Activated CD8-positive, alpha-beta T cell treated with anti-CD3 and anti-CD28 coated beads for 36 hours (primary cell): ENCODE measurements at places on chromosomes 5 and 9. TPM values are rescaled to one million over a fixed set of nuclear protein-coding genes. Genes with fewer than 3 reads are reported as not detected.
A peak's percentile ranks its signal among the peaks of the same experiment; 100 is the strongest.

DNA sequence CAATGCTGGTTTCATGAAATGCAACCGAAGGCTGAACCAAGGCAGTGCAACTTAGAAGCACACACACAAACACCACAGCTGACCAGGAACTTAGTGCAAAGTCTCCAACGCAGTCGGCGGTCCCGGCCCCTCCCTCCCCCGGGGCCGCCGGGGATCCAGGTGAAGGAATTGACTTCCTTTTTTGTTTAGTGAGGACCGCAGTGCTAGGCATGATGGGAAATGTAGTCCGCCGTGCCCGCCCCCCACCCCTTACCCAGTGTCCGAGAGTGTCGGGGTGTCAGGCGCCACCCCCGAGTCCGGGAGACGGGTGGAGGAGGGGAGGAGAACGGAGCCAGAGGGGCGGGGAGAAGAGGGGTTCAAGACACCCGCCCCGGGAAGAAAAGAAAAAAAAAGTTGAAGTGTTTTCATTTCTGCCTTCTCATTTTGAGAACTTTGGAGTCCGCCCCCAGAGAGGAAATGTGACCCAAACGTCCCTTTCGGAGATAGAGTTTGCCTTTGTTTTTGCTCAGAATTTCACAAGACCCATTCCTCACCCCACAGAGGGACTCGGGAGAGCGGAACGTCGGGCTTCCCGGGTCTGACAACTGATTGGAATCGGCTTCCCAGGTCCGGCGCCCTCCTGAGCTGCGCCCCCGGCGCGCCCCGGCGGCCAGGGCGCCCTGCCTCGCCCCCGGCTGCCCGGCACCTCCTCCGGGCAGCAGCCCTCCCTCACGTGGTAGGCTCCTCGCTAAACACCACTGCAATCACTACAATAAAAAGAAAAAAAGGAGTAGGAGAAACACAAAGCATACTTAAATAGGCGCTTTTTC is 2.0 kb downstream of the IER5L start:
- peak; percentile 89 for DNase-seq

Gene GRXCR2
- total RNA-seq: not detected

- no peak for DNase-seq
These were observed 28.1 kb downstream of the GPX3 start for GRCh38 chr5:151048526-151048925.

Gene DDX4
- total RNA-seq: not detected

- peak; percentile 72 for DNase-seq
These were observed 17.8 kb downstream of the NANS start for GRCh38 chr9:98074115-98074990.

Gene PCDHGC3
- total RNA-seq: not detected

DNA sequence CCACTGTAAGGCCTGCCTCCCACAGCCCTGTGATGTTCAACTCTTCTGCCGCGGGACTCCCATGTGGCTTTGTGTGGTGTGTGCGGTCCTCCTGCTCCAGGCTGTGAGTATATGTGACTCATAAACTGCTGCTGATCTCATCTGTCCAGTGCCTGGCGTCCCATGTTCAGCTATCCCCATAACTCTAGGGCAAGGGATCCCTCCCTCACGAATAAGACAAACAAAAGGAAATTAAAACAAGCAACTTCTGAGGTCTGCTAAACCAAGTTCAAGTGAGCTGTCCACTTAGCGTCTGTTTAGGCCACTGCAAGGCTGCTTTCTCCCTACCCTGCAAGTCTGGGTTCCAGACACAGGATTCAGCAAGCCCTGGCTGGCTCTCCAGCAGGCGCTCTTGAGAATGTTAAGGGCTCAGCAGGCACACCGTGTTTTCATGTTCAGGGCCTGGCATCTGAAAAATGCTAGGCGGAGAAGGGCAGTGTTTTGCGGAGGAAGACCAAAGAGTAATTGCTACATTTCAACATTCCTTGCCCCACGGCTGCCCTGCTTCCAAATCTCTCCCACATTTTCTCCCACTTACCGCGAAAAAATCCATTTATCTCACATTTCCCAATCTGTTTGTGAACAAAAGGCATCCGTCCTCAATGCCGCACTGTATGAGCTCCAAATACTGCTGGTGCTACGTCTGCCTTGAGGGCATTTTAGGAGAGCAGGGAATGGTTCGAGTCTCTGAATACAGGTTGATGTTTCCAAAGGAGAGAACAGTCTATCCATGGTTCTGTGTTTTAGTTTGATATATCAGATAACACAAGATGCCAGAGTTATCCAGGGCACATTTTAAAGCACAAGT is 280.2 kb downstream of the SEMA5A start:
- no peak for DNase-seq

Gene FSTL4
- not detected for total RNA-seq

DNA sequence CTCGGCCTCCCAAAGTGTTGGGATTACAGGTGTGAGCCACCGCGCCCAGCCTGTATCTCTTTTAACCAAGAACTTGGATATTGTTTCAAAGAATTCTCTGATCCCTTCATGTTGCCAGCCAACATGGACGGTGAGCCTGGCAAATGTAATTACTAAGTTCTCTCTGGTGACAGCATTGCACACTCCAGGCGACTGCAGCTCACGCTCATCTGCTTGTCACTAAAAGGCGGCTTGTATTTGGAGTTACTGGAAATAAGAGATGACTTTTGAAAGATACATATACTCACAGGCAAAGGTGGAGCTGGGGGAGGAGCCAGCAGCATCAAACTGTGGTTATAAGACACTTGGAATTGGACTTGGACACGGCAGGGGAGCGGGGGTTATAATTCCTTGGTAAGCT is 172.3 kb downstream of the SLIT3 start:
- no peak for DNase-seq

DNA sequence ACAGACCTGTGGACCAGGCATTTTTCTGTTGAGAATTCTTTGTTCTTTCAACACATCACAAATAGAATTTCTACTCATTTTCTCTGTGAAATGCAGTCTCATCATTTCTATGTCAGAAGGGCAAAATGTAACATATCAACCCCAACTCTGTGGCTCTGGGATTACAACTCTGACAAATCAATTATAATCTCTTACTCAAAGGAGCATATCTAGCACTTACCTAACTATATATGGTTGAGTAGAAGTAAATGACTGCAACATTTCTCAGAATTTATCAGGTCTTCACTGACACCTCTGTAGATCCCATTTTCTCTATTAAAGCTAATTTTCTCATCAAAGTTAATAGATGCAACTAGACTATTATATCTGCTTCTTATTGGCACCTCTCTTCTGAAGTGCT is 64.8 kb downstream of the GABRG2 start:
- DNase-seq: no peak

DNA sequence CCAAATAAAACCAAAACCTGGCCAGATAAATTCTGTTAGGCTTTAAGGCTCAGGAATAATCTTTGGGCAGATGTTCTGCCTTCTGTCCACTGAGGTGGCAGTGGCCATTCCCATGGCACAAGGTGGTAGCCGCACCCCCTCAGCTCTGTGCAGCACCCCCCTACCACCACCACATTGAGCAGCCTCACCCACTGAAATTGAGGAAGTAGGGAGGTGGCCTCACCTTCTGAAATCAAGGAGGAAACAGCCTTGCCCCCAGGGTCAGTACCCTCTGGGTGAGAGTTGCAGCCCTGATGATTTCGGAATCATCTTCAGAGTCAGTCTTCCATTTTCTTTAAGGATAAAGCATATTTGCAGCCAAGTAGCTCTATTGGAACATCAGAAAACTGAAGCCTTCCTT is 204.8 kb upstream of the PIK3R1 start:
- no peak for DNase-seq

Gene DMRT3
- total RNA-seq: not detected

DNA sequence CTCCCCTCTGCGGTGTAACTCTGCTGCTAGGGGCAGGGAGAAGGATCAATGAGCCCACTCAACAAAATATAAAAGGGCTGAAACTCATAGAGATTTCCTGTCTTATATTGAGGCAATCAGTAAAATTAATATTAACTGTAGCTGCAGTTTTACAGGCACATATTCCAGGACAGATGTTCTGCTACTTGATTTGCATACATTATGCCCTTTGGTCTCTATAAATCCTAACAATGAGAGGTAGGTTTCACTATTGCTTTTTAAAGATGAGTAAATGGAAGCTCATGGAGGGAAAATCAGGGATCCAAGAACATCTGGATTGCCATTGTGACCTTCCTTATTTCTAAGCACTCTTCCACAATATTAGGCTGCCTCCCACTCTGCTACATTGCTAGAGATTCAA is 23.5 kb upstream of the TRIM32 start:
- DNase-seq: no peak

- peak; percentile 57 for DNase-seq
These were observed at the start of gene LIX1 for GRCh38 chr5:97142521-97143254. TSS of gene LIX1 (minus strand) at chr5:97142611. CDS start at chr5:97142576, 35 bp downstream.

Gene PTGDS
- total RNA-seq: not detected
